ENCODE measurements at places on chromosomes 1 and 21.

DNA sequence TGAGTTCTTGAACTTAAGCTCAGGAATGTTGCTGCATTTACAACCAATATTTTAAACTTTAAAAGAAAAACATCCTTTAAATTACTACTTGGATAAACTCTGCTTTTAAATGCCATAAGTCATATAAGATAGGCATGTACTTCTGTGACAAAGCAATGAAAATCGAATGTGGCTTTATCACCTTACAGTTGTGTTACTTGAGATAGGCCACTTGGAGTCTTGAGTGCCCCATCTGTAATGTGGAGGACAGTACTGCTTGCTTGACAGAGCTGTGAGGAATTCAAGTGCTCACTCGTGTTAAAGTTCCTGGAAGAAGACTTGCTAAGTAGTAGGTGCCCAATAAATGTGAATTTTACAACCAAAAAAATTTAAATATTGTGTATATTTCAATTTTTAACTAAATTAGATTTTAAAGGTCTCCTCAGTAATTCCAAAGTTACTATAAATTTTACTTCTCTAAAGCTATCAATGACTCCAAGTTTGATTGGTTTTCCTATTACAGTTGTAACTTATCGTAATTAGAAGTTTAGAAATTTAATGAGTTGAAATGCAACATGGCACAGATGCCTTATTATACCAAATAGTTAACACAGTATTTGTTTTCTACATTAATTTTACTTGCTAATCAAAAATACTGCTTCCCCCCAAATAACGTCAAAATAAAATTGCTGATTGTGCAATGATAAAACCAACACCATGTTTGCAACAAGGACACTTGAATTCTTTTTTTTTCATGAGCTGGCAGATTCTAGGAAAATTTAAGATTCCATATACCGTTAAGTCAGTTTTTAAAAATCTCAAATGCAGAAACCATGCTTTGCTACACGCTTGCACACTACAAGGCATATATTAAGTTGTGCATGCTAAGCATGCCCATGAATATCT, 21.8 kb downstream of the PSMB2 start:
- no peak for DNase-seq

DNA sequence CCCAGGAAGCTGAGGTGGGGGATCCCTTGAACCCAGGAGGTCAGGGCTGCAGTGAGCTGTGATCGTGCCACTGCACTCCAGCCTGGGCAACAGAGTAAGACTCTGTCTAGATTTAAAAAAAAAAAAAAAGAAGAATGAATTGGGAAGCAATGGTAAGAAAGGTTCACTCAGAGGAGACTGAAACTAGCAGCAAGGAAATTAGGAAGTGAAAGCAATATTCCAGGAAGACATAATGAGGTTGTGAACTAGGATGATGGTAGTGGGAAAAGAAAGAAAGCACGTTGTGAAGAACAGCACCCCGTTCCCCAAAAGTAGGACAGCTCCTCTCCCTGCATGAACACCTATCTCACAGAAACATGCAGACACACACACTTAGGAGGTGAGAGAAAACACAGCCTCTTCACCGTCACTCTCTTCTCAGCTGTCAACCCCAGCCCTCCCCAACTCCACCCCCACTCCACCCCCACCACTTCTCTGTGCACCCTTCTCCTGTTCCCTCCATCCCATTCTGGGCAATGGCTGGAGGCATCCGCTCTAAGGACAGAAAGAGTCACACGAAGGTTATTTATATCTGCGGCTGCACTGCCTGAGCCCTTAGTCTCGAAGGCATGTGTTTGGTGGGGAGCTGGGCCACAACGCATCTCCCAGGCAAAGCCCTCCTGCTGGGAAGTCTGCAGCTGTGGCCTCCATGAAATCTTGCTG, 101.8 kb upstream of the LPGAT1 start:
- no peak for DNase-seq

GRCh38 chr1:26607186-26607585, 77.6 kb downstream of the RPS6KA1 start:
- DNase-seq, result no peak

DNA sequence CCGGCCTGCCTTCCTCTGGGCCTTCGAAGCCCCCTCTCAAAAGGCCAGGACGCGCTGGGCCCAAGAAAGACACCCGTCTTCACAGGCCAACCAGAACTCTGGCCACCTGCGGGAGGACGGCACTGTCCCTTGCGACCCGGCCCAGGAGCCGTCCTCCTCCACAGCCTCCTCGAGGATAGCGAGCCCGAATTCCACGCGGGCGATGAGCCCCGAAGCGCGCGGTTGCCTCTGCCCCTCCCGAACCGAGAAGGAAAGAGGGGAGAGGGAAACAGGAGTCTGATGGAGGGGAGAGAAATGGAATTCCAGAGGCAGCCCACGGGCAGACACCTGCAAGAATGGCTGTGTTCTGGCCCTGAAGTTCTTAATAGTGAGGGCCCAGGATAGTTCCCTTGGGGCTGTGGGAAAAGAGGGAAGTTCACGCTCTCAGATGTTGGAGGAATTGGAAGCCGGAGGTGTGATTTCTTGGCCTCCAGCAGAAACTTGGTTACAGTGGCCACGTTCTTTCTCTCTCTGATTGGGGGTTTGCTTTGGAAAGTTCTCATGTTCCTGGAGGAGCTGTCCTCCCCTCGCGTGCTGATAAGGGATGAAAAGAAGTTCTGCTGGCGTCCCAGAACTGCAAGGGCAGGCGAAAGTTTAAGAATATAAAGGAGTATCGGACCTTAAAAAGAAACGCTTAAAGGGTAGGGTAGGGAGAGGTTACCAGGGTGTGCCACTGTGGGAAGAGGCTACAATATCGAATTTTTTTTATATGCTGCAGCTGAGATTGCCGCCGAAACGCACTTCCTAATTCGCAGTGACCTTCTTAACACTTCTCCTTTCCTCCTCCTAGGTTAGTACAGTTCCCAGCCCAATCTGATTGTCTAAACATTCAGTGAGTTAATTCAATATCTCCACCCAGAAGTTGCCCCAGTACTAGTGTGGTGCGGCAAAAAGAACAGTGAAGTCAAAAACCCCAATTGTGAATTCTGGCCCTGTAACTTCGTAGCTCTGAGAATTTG, 5.8 kb upstream of the SLC44A5 start:
- no peak for DNase-seq

DNA sequence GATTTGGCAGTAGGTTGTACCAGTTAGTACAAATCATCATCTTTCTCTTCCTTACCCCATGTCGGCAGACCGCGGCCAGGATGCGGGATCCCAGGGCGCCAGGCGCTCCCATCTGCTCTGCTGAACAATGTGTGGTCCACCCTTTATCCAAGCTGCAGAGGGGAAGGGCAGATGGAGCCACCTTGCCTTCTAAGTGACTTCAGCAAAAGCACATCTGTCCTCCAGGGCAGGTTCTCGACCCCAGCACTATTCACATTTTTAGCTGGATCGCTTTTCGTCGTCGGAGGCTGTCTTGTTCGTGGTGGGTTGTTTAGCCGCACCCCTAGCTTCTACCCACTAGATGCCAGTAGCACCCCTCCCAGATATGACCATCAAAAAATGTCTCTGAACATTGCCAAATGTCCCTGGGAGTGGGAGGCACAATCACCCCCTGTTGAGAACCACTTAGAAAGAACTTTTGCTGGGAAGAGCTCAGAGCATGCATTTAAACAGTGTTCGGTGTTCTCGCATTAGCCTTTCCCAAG, 58.1 kb upstream of the SIM2 start:
- DNase-seq, result no peak

DNA sequence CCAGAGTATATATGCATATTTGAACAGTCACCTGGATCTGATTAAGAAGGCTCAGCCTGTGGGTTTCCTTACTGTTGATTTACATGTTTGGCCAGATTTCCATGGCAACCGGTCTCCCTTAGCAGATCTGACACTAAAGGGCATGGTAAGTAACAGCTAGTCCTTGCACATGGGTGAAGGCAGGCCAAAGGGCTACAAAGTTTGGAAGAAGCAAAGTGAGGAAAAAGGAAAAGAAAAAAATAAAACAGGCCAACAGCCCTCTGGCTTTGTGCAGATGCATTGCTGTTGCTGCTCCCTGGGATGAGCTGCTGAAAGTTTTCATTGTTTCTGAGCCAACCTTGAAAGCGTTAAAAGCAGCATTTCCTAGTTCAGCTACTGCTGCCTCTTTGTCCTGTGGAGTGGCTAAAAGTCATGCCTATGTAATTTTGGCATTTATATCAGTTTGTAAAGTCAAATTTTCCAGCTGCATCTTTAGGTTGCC, 176.5 kb upstream of the HOOK1 start:
- no peak for DNase-seq

DNA sequence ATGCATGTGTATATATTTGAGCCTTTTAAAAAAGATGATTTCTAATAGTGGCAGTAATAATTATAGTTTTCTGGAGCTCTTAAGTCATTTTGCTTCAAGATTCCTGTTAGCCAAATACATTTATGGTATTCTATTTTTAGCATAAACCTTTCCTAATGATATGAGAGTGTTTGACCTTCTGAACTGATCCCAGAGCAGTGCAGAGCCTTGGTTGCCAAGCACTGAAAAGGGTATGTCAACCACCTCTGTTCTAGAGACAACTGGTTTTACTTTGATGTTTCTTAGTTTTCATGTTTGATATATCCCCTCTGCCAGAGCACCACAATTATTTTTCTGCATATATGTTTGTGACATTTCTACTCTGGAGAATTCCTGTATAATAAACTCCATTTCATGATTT, 15.1 kb upstream of the KCNA3 start:
- no peak for DNase-seq
